ENCODE measurements at places on chromosomes 6 and 20. TPM values are rescaled to one million over a fixed set of nuclear protein-coding genes. Genes with fewer than 3 reads are reported as not detected.

Gene B4GALT5
- total RNA-seq, result 34.5 TPM

DNA sequence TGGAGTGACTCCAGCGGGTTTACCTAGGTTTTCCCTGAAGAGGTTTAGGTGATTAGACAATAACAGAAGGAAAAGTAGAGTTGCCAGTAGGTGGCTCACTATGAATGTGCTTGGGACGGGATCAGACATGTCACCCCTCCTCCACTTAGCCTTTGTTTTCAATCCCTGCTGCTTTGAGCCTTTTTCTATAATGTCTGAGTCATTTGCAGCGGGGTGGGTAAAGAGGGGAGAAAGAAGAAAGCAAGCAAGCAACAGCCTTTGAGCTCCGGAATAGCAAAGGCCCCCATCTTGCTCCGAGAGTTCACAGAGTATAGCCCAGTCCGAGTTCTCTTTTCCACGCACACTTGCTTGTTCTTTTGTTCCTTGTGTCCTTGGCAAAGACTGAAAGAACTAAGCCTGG, 129.1 kb downstream of the PACRG start:
- no peaks in the 10 kb centered on the region for H3K4me1 ChIP-seq
- peak; percentile 16 for DNase-seq
- no peak overlapping the region for H3K4me3 ChIP-seq

- no peaks in the 10 kb centered on the region for H3K36me3 ChIP-seq
- H3K27ac ChIP-seq, result no peak overlapping the region
- H3K4me3 ChIP-seq, result no peak overlapping the region
- H3K27me3 ChIP-seq, result no peaks in the 10 kb centered on the region
- peaks cover 4% of the 10 kb centered on the region for H3K4me1 ChIP-seq
Measured at GRCh38 chr20:53381568-53382262, 211.9 kb downstream of the ZNF217 start.

- H3K27me3 ChIP-seq, result no peaks in the 10 kb centered on the region
- no peak overlapping the region for H3K27ac ChIP-seq
- DNase-seq, result no peak
- no peaks in the 10 kb centered on the region for H3K36me3 ChIP-seq
- no peak overlapping the region for H3K4me3 ChIP-seq
- no peaks in the 10 kb centered on the region for H3K4me1 ChIP-seq
Measured at GRCh38 chr6:25465941-25466340, 186.1 kb upstream of the SCGN start.

All from ovary (tissue), 10 donors.